Activated T-helper 9 cell treated with anti-CD3 and anti-CD28 coated beads, Interleukin-2, amount 50 U/mL, for 16 hours (primary cell): ENCODE measurements at places on chromosomes 7 and 10.

- DNase-seq = no peak
Observed at GRCh38 chr7:38512704-38513103, 118.5 kb downstream of the AMPH start.

- no peak for DNase-seq
Observed at GRCh38 chr10:119495021-119495505, 47.5 kb downstream of the RGS10 start.

DNA sequence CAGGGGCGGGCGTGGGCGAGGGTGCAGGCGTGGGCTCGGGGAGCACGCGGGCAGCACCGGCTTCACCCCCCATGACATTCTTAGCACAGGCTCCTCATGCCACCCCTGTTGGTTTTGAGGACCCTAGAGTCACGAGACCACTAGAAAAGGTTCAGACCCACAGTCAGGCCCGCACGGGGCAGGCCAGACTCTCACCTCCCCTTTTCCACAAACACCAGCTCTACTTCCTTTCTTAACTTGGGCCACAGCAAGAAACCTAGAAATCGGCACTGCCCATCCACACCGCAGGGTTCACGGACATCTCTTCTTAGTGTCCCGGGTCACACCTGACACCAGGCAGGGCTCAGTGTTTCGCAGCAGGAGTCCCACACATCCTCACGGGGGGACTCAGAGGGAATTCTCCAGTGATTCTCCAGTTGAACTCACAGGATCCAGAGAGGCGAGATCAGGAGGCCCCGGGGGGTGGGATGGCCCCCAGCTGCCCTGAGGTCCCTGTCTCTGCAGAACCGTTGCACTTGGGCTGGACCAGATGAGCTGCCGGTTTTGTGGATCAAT lies 52.0 kb downstream of the JAKMIP3 start:
- DNase-seq = no peak

GRCh38 chr7:139749545-139749944 lies 28.3 kb downstream of the HIPK2 start:
- no peak for DNase-seq

GRCh38 chr10:92052088-92052487 lies 128.5 kb downstream of the BTAF1 start:
- no peak for DNase-seq
